ENCODE measurements at places on chromosomes 6 and 20.

DNA sequence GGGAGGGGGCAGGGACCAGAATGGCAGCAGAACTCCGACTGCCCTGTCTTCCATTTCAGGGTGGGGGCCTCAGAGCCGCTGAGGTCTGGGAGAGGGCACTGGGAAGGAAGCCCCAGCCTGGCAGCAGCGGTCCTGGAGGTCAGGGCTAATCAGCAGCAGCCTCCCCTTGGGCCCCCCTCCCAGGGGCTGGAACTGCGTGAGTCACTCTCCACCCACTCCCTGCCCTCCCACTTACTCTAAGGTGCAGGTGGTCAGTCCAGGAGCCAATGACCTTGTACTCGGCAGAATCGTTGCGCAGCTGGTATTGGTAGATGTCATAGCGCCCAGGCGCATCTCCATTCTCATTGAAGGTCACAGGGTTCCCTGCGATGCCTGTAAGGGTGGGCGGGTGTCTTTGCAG is 105.9 kb downstream of the GRM4 start:
- DNase-seq = no peak

GRCh38 chr6:149642829-149643580 is 5.5 kb downstream of the KATNA1 start:
- DNase-seq = no peak

DNA sequence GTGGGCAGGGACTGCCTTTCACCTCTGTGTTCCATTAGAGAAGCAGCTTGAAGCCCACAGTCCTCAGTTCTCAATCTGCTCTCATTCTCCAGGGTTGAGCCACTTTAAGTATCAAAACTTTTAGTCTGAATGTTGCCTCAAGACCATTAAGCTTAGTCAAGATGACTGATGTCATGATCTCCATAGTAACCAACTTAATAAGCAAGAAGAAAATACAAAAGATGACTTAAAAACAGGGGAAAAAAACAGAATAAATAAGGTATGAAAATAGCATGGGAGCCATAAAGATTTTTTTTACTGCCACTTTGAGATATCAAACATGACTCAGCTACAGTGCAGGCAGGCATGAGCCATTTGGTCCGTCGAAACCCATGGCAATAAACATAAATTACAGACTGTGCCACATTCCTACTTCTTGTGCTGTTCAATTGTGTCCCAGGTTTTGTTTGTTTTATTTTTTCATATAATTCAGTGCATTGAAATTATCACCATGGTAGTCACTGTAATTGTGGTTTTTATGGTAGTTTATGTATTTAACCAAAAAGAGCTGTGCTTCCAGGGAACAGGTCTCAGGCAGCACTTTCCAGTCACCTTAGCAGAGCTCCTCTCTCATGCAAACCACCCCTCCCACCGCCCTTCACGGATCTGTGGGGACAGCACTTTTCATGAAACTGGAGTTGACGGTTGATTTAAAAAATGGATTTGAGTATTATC is 156.5 kb upstream of the INSM1 start:
- no peak for DNase-seq

DNA sequence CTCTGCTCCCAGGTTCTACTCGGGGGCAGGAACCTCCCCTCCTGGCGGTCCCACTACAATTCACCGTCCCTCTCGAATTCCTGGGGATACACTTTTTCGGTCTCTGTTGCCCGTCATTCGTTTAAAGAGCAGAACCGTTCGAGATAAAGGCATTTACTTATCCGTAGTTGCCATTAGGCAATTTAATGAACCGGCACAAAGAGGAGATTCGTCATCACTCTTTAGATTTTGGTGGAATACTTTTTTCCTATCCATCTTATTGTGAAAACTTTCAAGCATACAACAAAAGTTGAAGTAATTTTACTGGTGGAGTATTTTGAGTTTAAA is 1.2 kb upstream of the CD24 start:
- DNase-seq = no peak

- DNase-seq = no peak
Observed at GRCh38 chr6:110342759-110343158, 15.4 kb downstream of the METTL24 start.

GRCh38 chr6:30781395-30781742 is 37.0 kb upstream of the IER3 start:
- peak; percentile 48 for DNase-seq

- DNase-seq = no peak
Observed at GRCh38 chr20:58467572-58468527, 47.3 kb downstream of the APCDD1L start.

DNA sequence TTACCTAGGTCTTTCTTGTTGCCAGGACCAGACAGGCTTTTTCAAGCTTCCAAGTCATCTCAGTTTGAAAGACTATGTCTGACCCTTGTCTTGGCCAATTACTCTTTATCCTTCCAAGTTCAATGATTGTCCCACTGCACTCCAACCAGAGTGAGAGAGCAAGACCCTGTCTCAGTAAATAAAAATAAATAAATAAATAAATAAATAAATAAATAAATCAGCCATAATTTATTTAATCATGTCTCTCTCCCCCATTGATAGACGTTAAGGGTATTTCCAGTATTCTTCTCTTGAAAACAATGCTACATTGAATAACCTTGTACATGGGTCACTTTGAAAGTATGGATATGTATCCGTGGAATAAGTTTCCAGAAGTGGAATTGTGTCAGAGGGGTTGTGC is 83.2 kb downstream of the PTPRA start:
- no peak for DNase-seq

DNA sequence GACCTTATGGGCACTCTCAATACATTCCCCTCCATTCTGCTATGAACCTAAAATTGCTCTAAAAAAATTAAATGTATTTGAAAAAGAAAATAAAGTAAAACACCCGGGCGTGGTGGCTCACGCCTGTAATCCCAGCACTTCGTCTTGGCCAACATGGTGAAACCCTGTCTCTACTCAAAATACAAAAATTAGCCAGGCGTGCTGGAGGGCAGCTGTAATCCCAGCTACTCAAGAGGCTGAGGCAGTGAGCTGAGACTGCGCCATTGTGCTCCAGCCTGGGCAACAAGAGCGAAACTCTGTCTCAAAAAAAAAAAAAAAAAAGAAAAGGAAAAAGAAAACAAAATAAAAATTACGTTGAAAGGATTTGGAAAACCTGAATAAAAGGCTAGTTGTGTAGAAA is 60.5 kb downstream of the CD164 start:
- no peak for DNase-seq

DNA sequence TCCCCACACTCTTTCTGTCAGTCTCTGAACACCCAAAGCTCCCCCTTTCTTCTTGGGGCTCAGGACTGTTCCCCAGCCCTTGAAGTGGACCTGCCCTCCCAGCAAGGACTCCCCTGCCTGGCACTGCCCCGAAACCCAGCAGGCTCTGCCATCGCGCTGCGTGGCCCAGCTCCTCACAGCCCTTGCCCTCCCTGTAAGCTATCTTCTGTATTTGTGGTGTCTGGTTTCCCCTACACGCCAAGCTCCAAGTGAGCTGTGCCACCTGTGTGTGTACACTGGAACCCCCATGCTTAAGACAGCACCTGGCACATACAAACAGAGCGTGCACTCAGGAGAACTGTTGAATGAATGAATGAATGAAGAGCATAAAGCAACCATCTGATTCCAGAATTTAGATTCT is 57.7 kb downstream of the TMEM242 start:
- DNase-seq = no peak

DNA sequence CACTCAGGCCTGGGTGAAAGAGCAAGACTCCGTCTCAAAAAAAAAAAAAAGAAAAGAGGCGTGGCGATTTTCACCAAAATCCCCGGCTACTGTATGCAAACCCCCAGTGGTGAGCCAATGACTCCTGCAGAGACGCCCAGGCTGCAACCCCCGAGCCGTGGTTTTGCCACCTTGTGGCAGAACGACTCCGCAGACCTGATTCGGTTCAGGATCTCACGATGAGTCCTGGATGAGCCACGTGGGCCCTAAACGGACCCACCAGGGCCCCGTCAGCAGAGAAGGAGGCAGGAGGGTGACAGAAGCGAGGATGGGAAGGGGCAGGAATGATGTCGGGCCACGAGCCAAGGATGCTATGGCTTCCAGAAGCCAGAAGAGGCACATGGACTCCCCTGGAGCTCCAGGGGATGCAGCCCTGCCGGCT is 42.5 kb downstream of the SLC2A4RG start:
- no peak for DNase-seq

DNA sequence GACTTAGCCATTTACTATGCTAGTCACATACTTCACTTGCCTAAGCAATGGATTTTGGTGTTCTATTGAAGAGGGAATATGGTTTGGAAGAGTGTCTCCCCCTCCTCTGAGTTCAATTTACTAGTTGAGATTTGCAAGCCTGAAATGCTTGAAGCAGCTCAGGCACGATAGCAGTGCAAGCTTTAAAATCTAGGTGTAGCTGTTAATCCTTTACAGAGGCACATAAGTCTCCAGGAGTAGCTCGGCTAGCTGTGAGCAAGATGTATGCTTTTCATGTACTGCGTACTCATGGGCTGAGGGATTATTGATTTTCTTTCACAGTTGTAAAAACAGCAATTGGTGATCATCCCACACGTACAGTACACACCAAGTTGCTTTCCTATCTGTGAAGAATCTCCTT is 726 bp downstream of the FLRT3 start:
- DNase-seq = no peak

- DNase-seq = no peak
Observed at GRCh38 chr6:91171754-91172462, 585.0 kb upstream of the MAP3K7 start.
